Purkinje cell (primary cell): ENCODE measurements at places on chromosomes 3 and 15. TPM values are rescaled to one million over a fixed set of nuclear protein-coding genes. Genes with fewer than 3 reads are reported as not detected.

The HAPLN3 gene
- not detected in 2 replicates for polyA plus RNA-seq

The UBAP1L gene
- 2.3 and 2.7 TPM in 2 replicates for polyA plus RNA-seq

The SPATA16 gene
- not detected in 2 replicates for polyA plus RNA-seq

The SAMD7 gene
- not detected in 2 replicates for polyA plus RNA-seq

The TIMP4 gene
- polyA plus RNA-seq = 21.4 and 31.7 TPM in 2 replicates

The DCLK3 gene
- 1.7 TPM in 1 of 2 replicates, not detected in the other for polyA plus RNA-seq

The IL17RD gene
- 0.56 and 0.63 TPM in 2 replicates for polyA plus RNA-seq

The RTP3 gene
- not detected in 2 replicates for polyA plus RNA-seq

The C3orf49 gene
- 1.2 TPM in 1 of 2 replicates, not detected in the other for polyA plus RNA-seq

The DNASE1L3 gene
- not detected in 2 replicates for polyA plus RNA-seq

The KNL1 gene
- not detected in 2 replicates for polyA plus RNA-seq

The CAMK2N2 gene
- 27.7 and 48.7 TPM in 2 replicates for polyA plus RNA-seq

The PRR20G gene
- polyA plus RNA-seq = 0.23 TPM in 1 of 2 replicates, not detected in the other

The MYO1E gene
- polyA plus RNA-seq = 0.67 TPM in 1 of 2 replicates, not detected in the other

The EPHB3 gene
- polyA plus RNA-seq = 0.05 and 0.20 TPM in 2 replicates

The SCN11A gene
- polyA plus RNA-seq = 0.66 and 0.69 TPM in 2 replicates
